Activated CD4-positive, alpha-beta T cell treated with anti-CD3 and anti-CD28 coated beads, Interleukin-2, Interleukin-4, amounts not matched to agents 100 ng/mL and 50 ng/mL, durations not matched to agents 16 hours and 8 hours (primary cell): ENCODE measurements at places on chromosomes 7 and 10.

GRCh38 chr10:16811765-16812164, 5.5 kb downstream of the RSU1 start:
- no peak for DNase-seq

DNA sequence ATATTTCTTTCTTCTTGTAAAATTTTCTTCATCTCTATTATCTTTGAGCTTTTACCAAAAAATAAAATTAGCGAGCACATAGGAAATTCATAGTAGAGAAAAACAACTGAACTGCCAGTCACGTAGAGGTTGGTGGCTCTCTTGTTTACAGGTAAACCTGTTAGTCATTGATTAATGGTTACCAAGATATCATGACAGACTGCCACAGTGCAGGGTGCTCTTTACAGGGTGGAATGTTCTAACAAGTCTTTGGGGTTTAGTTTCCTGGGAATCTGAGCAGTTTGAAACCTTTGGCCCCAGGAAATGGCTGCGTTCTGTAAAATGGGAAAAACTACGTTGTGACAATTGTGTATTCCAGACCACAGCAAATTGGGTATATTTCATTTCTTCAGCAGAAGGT, 407.3 kb upstream of the ADARB2 start:
- no peak for DNase-seq

- no peak for DNase-seq
These were observed 40.5 kb downstream of the ITIH5 start for GRCh38 chr10:7626283-7626682.

- DNase-seq, result no peak
These were observed 252.5 kb downstream of the TNS3 start for GRCh38 chr7:47329320-47329926.

DNA sequence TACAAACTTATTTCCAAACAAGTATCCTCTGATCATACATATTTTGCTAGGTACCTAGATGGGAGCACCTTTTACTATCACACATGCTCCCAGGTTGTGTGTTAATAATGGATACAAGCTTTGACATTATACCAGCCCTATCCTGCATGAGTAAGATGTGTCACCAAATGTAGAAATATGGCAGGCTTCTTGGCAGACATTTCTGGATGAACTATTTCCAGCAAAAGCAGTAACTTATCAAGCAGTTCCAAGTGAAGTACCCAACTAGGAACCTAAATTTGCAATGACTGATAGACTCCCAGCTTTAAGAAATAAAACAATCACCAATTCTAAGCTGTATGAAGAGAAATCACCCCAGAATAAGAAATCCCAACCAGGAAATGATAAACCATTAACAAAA, 103.7 kb upstream of the TMEM72 start:
- DNase-seq, result no peak

DNA sequence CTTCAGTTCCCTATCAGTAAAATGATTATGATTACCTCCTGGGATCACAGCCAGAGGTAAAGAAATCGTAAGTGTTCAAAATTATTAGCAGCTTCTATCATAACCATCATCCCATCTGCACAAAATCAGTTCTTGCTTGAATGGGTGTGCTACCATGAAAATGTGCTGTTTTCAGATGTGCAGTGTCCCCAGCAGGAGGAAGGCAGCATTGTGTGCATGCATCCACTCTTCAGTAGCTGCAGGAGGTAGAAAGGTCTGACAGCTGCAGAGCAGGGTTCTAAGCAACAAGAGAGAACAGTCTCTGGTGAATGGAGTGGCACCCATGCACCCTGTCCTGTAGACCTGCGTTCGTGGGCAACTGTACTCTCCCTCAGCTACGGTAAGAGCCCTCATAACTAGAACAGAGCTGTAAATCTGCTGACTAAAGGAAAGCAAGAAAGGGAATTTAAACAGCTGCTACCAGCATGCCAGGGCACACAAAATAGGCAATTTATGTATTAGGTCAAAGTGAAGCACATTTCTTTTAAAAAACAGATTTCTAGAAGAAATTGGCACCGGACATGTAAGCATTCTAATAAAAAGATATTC, 21.2 kb downstream of the VSTM2A start:
- DNase-seq, result no peak

GRCh38 chr10:7826971-7827370, 8.7 kb downstream of the TAF3 start:
- DNase-seq, result no peak

DNA sequence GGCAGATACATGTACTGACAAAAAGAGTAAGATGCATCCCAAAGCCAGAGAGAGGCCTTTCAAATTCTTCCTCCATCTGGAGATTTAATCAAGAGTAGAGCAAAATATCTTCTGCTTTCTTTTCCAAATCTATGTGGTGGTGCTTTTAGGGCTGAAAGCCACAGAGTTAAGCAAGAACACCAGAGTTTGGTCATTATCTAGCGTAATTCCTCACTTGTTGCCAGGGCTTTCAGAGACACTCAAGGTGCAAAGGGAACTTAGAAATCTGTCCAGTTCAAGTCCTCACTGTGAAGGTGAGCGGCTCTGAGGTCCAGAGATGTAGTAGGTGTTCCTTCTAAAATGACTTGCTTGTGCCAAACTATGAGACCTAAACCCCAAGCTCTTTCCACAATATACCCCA, 10.9 kb upstream of the NFE2L3 start:
- no peak for DNase-seq

GRCh38 chr10:33263453-33263852, 71.0 kb downstream of the NRP1 start:
- no peak for DNase-seq

GRCh38 chr7:42522227-42522991, 285.4 kb upstream of the GLI3 start:
- DNase-seq, result no peak

DNA sequence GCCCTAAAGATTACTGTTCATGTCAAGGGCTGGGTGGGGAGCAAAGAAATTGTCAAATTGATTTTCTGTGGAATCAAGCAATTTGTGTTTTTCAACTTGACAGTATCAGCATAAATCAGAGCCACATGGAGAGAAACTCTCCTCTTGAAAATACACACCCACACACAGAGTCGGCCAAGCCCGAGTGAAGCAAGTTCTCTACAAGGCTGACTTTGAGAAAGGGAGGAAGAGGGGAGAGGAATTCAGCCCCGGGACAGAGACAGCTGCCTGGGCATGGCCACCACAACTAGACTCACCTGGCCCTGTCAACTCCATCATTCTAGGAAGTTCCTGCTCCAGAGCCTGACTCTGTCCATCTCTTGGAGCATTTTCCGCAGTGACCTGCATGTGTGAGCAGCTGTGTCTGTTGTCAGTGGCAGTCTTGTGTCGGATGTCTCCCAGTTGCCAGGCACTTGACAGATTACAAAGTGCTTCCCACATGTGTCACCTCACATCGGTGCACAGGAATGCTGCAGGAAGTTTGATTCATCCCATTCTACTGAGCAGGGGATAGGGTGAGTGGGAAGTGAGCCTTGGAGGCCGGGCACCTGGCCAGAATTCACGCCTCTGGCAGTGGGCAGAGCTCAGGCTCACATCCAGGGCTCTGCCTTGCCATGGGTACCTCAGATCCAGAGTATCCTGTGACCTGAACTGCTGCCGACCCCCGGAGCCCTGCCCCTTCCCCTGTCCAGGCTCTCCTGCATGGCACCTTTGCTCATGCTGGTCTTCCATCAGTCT, 37.9 kb downstream of the ADAM12 start:
- no peak for DNase-seq

DNA sequence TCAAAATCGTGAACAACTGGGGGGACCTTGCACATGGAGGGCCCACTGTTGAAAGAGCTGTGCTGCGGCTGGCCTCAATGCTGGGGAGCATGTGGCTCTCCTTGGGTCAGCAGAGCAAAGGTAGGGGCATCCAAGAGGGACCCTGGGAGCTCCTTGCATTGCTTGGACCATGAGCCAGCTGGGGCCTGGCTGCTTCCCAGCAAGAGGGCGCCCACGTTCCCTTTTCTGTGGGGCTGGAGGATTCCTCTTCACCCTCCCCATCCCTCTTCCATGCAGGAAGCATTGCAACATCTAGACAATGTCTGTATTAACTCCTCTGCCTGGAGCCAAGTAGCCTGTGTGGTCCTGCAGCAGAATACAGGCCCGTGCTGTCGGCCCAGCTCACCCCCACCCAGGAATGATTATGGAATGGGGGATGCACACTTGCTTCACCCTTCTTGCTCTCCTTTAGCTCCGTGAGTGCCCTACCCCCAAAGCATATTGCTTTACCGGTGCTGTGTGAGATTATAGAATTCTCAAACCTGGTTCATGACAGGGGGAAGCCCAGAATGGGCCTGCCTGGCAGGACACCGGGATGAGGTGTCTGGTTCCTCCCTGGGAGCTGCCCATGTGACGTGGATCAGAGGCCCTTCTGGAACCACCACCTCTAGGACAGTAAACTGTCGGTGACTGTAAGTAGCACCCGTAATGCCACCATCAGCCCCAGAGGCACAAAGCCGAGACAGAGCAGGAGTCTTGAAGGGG, 61.9 kb downstream of the SYPL1 start:
- no peak for DNase-seq

GRCh38 chr10:43119416-43120115, 18.7 kb upstream of the CSGALNACT2 start:
- DNase-seq, result no peak

DNA sequence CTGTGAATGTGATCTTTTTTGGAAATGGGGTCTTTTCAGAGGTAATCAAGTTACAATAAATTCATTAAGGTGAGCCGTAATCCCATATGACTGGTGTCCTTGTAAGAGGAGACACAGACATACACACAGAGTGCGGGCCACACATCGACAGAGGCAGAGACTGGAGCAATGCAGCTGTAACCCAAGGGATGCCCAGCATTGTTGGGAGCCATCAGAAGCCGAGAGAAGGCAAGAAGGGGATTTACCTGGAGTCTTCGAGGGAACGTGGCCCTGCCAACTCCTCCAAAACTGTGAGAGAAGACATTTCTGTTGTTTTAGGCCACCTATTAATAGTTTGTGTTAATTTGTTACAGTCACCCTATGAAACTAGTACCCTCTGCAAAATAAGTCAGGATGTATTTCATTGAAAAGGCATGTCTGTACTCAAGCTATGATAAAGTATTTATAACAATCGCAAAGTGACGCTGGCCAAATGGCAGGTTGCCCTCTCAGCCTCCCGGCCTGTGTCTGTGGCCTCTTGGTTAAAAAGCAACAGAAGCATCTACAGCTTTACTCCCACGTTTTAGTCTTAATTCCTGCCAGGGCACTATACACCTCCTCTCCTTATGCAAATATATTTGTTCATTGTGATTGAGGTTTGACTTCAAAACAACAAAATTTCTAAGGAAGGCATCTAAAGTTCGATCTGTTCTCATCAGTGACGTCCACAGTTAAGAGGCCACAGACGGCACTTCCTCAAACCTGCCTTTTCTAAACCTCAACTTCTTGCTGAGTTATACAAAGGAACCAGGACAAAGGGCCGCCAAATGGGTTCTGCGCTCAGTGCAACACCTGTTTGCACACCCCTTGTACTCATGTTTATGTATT, 46.8 kb downstream of the HIPK2 start:
- DNase-seq, result no peak

DNA sequence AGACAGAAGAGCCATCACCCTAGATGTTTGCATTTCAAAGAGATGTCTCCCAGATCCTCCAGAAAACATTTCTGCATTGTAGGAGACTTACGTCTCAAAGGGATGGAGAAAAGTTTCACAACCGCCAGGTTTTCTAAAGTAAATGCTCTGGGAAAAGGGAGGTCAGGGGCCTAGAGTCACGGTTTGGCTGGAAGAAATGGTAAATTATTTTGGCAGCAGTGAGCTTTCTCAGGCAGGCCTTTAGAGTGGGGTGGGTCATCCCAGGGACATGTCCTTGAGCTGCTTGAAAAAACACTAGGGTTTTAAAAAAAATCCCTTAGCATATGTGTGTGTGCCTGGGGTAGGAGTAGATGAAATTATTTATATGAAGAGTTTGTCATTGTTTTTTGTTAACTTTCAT, 728.8 kb downstream of the TYW1 start:
- DNase-seq, result no peak

DNA sequence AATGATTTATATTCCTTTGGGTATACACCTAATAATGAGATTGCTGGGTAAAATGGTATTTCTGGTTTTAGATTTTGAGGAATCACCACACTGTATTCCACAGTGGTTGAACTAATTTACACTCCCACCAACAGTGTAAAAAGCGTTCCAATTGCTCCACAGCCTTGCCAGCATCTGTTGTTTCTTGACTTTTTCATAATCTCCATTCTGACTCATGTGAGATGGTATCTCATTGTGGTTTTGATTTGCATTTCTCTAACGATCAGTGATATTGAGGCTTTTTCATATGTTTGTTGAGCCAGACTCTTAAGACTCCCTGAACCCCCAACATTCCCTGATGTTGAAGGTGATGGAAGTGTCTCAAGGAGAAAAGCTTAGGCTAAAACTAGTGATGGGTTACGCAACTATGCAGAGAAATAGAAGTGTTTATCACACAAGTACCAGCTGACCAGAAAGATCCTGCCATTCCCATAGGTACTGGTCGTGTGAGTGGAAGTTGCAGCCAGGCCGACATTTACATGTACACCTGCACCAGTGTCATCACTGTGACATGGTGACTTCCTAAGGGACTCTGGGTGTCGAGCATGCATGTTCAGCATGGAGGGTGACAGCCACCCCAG, 711.2 kb upstream of the NRP1 start:
- DNase-seq, result peak; percentile 2

DNA sequence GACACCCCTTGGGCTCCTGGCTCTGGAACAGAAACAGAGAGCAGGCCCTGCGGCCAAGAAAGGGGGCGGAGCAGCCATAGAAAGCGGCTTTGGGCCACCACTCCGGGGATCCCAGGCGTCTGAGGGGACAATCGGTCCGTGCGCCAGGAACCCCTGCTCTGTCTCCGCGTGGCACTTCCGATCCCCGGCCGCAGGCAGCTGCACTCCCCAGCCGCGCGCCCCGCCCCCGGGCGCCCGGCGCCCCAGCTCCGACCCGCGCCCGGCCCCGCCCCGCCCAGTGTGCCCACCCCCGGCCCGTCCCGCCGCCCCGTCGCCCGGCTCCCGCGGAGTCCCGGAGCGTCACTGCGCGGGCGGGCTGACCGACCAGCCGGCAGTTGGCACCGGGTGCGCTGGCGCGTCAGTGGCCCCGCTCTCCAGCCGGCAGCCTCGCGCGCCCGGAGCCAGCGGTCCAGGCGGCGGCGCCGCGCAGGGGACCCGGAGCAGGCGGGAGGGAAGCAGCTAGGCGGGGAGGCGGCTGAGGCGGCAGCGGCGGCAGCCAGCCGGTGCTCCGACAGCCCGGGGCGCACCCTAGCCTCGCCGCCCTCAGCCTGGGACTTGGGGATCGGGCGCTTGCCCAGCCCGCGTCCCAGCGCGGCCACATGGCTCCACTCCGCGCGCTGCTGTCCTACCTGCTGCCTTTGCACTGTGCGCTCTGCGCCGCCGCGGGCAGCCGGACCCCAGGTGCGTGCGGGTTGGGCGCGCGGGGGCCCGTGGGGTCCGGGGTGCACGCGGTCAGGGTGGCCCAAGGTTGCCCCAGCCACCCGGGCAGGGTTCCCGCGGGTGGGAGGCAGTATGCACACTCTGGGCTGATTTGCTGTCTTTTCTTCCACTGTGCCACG, at the start of gene ADAMTS14:
ADAMTS14 (plus strand) TSS at position 342 of the 878 bp plus-strand sequence; CDS start at position 639, 297 bp downstream.
- DNase-seq, result no peak

GRCh38 chr10:22445495-22445894, 100.2 kb downstream of the SPAG6 start:
- DNase-seq, result no peak

- DNase-seq, result no peak
These were observed 76.9 kb downstream of the PRKCQ start for GRCh38 chr10:6503171-6503570.

- DNase-seq, result no peak
These were observed 79.9 kb downstream of the MKI67 start for GRCh38 chr10:128046156-128046952.

GRCh38 chr7:105644937-105645336, 63.6 kb upstream of the EFCAB10 start:
- DNase-seq, result no peak
